ENCODE measurements at places on chromosomes 13 and 19.

DNA sequence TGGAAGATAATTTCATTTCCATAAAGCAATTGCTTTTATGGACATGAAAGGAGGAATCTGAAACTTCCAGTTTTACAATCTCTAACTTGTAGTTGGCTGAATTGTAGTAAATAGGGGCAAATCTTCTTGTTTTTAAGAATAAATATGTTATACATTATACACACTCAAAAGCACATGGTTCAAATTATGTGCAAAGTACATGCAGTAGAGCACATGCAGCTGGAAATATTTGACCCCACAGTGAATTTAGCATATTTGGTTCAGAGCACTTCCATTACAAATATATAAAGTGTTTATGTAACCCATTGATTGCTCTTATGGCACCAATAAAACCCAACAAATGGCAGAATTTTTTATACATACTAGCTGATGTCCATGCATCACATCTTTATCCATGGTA is 180.5 kb downstream of the IRS2 start:
- no peak for DNase-seq

DNA sequence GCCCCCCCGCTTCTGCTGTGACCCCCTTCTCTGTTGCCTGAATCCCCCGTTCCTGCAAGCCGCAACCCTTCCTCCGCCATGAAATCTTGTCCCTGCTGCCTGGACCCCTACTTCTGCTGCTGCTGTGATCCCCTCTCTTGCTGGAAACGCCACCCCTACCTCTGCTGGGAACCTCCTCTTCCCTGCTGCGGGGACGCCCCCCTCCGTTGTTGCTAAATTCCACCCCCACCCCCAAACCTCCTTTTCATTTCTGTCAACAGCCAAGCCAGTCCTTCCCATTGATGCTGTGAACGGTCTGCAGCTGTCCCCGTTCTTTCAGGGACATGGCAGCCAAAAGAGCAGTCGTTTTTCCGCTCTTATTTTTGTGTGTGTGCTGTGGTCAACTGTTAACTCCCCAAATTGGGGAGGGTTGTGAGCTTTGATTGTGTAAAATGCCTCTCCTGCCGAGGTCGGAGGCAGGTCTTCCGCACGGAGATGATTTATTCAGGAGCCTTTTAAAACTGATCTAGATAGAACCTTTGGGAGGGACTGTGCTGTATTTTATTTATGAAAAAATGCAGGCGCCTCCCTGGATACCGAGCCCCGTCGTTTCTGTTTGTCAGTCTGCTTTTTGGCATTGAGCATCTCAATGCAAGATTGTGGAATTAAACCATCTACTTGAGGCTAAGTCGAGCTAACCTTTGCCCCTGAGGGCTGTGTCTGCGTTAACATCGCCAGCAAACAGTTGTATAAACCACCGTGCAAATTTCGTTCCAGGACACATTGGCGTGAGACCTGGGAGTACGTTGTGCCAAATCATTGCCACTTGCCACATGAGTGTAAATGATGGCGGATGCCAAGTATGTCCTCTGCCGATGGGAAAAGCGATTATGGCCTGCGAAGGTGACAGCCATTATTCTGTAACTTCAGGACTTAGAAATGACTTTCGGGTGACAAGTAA is 27.9 kb upstream of the NDUFS7 start:
- DNase-seq: peak; percentile 26

GRCh38 chr19:19031891-19032290 is 1.4 kb downstream of the SUGP2 start:
- no peak for DNase-seq

GRCh38 chr13:60435762-60436374 is 38.8 kb downstream of the TDRD3 start:
- DNase-seq: no peak

DNA sequence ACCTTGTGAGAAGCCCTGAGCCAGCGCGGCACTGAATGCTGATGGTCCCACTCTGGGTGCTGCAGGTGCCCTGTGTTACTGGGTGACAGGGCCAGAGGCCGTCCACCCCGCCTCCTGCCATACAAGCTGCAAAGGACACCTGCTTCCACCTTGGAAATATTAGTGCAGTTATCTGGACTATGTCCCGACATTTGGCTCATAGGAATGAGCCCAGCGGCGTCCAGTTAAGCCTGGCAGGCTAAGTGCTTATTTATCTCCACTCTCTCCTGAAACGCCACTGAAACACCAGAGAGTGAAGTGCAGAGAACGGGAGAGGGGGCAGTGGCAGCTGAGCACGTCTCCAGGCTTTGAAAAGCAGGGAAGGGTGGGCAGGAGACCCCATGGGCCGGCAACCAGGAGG is 145.8 kb downstream of the KDM4B start:
- DNase-seq: no peak

DNA sequence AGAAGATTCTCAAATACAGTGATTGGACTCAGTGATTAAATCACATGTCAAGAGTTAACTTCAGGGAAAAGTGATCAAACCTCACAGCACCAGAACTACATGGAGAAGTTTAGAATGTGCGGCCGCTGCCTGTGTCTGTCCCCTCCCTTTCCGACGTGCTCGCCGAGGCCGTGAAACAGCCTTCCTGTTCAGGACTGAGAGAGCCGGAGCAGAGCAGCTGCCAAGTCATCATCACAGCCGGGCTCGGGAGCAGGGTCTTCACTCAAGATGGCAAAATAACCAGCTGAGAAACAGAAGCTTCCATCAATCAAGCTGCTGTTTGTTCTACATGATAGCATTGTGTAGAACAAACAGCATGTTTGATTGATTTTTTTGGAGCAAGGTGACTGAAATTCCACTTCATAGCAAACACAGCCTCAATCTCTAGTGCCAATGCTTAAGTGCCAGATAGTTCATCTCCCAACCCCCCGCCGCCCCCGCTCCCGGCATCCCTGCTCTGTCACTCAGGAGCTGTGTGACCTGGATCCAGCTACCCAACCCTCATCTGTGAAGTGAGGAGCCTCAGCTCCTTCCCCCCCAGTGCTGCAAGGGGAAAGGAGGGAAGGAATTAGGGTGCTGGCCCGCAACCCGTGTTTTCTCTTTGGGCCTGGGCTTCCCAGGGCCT is 70.6 kb downstream of the HSPH1 start:
- no peak for DNase-seq

GRCh38 chr19:45876411-45877197 is 9.3 kb downstream of the IRF2BP1 start:
- peak; percentile 38 for DNase-seq

DNA sequence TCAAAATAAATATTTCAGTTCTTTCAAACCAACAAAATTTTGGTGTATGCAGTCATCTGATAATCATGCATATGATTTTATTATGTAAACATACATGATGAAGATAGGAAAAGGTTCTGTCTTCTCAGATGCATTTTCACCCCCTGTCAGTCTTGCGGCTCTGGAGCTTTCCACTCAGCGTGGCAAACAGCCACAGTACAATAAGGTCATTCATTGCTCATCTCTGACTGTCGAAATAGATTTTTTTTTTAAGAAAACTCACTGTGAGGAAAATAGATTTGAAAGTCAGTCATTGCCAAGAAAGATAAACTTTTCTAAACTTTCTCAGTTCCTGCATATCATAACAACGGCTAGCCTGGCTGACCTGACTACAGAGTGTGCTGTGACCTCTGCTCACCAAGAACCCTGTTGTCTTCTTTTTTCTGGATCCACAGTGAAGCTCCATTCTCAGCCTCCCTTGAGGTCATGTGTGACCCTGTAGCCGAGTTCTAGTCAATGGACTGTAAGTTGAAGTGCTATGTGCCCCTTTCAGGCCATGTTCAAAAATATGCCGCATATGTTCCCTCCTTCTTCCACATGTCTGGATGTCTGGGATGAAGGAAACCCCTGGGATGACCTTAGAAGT is 519.6 kb downstream of the KLF5 start:
- no peak for DNase-seq

DNA sequence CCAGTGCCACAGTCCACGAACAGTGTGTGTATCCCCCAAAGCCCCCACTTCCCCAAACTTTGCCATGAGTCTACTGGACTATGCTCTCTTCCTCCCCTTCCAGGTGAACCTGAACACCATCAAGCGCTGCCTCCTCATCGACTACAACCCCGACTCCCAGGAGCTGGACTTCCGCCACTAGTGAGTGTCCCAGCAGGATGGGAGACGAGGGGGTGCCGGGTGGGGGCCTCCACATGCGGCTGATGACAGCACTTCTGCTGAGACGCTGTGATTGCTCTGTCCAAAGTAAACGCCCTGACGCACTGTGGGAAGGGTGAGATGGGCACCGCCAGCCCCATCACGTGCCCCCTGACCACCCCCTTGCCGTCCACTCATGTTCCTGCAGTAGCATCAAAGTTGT is 2.0 kb upstream of the P2RY11 start:
- no peak for DNase-seq

- DNase-seq: no peak
These were observed 230.7 kb downstream of the NALCN start for GRCh38 chr13:101185606-101186005.

GRCh38 chr13:79547211-79548195 is 66.5 kb downstream of the NDFIP2 start:
- DNase-seq: no peak

DNA sequence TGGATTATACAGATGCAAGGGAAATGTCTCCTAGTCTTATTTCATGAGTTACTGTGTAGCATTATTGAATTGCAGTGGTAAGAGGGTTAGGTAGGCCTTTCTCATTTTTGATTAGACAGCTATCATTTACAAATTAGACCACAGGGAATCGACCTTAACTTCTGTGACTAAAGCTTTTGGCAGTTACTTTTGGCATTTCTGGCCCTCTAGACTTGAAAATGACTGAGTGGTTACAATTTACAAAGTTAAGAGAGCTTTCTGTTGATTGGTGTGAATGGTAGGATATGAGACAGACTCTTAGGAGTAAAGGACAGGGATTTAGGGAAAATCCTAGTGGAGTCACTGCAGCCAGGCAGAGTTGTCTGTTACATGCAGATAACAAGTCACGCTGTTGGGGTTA is 86.1 kb downstream of the GGACT start:
- DNase-seq: no peak

- no peak for DNase-seq
These were observed 6.2 kb downstream of the RPS19 start for GRCh38 chr19:41866284-41866683.
